ENCODE measurements at places on chromosomes 7 and 10.
A peak's percentile ranks its signal among the peaks of the same experiment; 100 is the strongest.

GRCh38 chr10:48237259-48238250 lies 36.9 kb downstream of the FRMPD2 start:
- no peak for DNase-seq

DNA sequence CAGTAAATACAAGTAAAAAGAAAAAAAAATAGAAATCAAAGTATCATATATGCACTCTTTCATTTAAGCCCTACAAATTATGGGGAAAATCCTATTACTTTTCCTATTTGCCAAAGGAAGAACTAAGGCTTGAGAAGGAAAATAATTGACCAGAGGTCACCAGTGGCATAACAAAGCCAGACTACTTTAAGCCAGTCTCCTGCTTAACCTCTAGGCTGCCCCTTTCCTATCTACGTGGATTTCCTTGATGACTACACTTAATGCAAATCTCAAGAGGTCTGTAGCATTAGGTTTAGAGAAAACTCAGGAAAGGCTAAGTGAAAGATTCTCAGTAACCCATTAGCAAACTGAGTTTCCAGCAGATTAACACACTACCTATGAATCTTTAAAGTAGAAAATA lies 49.8 kb downstream of the TPK1 start:
- no peak for DNase-seq

- no peak for DNase-seq
Measured at GRCh38 chr10:13348216-13349017, at the start of gene SEPHS1. TSS of gene SEPHS1 (minus strand) at chr10:13348293. CDS start at chr10:13344950, 3,343 bp downstream.

- DNase-seq = no peak
Measured at GRCh38 chr7:4849390-4849789, 12.4 kb downstream of the PAPOLB start.

DNA sequence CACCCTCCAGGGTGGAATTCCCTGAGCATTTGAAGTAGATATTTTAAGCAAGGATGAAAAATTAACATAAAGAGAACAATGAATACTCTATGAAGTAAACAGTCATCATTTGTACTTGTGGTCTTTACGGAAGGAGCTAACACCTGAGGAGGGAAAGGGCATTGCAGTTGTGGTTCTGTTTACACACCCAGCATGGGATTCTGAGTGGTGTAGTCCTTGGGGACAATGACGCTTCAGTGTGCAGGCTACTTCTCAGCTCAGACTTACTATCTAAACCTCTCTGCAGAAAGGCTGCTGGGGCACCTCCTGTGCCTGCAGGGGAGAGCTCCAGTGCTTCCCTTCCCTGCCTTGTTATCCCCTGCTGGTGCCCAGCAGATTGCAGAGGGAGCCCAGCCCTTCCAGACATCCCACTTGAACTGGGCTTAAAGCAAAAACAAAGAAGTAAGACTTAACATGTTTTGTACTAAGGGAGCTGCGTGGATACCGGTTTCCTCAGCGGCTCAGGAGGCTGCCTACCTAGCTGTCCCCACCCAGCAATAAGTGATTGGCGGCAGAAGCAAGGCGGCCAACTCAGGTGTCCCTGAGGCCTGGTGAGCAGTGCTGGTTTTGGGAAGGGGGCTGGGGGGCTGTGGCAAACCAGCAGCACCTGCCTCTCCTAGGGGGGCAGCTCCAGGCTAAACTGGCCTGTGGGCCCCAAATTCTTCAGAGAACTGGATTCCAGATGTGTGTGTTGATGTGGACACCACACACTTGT lies 89.1 kb downstream of the CELF2 start:
- no peak for DNase-seq

- DNase-seq = peak; percentile 44
Measured at GRCh38 chr10:131983780-131984179, 2.1 kb upstream of the BNIP3 start.

GRCh38 chr10:70565556-70566514 lies 36.7 kb downstream of the PRF1 start:
- no peak for DNase-seq

DNA sequence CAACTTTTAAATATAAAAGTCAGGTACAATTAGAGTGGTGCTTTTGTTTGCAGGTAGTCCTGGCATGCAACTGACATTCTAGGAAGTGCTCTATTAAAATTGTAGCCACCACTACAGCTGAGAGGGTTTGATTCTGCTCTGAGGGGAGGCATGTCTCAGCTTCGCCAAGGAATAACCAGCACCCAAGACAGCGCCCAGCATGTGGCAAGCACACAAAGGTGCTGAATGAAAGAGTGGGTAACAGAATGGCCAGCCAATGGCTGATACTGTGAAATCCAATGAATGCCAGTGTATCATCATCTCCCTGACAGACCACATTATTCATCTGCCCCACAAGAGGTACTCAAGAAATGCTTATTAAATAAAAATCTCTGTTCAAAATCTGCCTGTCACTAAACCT lies 6.9 kb downstream of the PARP12 start:
- no peak for DNase-seq

- no peak for DNase-seq
Measured at GRCh38 chr7:3207387-3207902, 93.6 kb upstream of the SDK1 start.

GRCh38 chr10:132405463-132405991 lies 8.5 kb downstream of the PWWP2B start:
- DNase-seq = no peak

GRCh38 chr10:79165070-79165778 lies 96.5 kb downstream of the ZMIZ1 start:
- no peak for DNase-seq

DNA sequence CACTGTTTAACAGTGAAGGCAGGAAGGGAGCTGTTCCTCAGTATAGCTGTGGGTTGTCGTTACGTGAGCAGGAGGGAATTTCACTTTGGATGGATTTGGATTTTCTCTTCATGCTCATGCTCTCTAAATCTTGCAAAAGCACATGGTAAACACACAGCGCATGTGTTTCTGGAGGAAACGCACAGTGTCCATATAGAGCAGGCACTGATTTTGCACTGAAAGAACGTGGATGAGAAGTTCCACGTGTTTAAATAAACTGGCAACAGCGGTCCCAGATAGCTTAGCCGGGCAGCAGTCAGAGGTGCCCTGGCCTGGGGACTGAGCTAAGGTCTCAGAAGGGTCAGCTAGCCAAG lies 188.6 kb downstream of the MGMT start:
- DNase-seq = no peak

DNA sequence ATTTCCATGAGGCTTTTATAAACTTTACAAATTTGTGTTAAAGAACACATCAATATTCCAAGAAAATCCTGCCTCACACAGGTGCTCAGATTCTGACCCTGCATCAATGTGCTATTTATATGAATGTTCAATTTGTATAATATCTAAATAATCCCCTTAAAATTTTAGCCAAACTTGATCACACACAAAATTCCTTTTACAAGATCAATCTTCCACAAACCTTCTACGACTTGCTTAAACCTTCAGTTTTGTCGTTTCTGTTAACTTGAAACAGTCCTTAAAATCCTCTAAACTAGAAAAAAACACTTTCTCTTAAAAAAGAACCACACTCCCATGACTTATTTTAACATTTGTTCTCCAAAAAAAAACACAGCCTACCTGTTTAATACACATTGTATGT lies 20.2 kb upstream of the TRPV6 start:
- no peak for DNase-seq

- DNase-seq = no peak
Measured at GRCh38 chr10:72809006-72809405, 84.5 kb upstream of the OIT3 start.

DNA sequence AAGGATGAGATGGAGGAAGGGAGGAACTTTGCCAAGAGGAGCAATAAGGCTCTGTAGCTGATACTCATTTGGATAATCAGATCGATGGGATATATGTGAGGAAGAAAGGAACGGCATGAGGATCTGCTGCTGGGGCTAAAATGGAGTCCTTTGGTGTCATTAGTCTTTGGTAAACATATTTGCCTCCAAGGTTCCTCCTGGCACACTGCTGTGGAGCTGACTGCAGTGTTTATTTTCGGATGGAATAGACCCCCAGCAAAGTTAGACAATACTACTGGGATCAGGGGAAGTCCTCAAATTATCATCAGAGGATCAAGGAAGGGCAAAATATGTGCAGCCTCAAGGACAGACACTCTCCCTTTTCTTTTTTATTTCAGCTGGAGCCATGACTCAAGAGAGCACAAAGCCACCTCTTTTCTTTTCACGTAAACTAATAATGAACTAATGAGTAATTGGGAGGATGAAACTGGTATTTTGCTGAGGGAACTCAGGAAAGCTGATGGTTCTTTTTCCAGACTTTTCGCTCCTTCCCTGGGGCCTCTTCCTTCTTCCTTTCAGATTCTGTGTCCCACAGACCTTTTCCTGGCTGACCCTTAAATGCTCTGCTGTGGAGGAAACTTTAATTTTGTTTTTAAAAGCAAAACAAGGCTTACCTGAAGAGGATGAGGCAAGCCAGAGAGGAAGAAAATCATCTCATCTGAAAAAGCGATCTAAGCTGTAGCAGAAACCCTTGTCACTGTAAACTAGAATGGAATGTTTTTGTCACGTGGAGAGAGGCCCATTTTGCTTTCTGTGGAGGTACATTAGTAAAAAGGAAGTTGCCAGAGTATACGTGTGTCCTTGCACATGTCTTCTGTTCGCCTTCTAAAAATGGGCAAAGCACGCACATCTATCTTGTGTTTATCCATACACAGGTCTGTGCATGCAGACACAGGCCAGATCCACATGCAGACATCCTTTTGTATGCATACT lies 33.3 kb downstream of the LRMDA start:
- DNase-seq = no peak

GRCh38 chr7:25646726-25647413 lies 418.6 kb upstream of the NPVF start:
- no peak for DNase-seq

DNA sequence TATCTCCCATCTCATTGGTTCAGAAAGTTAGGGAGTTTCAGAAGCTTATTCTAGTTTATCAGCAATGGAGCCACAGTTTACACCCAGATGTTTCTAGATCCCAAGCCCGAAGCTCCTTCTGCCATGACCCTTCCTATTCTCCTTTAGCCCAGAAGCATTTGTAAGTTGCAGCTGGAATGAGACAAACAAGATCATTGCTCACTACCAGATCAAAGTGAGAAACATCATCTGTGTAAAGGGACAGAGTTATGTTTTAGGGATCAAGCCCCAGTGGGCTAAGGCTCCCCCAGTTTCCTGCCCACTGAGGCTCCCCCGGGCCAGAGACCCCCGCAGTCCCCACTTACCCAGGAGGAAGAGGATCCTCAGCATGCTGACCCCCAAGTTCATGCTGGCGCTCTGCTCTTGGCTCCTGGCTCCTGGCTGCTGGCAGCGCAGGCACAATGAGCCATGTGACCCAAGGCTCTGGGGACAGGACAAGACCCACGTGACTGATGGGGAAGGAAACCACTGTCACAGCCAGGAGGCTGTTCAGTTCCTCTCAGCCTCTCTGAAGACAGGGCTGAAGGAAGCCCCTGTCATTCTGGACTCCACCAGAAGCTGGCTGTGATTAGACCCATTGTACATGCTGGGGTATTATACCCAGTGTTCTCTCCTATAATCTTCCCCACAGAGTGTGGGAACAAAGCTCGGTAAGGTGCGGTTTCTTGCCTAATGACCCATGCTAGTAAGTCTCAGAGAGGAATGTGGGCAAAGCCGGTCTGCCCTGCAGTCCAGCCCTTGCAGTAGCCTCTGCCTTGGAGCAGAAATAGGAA lies at the start of gene TMEM273:
TSS of gene TMEM273 (minus strand) at position 442 of the 812 bp plus-strand sequence. CDS start at position 387, 55 bp downstream.
- DNase-seq = peak; percentile 90

- no peak for DNase-seq
Measured at GRCh38 chr10:87671139-87671815, 11.6 kb downstream of the PAPSS2 start.

DNA sequence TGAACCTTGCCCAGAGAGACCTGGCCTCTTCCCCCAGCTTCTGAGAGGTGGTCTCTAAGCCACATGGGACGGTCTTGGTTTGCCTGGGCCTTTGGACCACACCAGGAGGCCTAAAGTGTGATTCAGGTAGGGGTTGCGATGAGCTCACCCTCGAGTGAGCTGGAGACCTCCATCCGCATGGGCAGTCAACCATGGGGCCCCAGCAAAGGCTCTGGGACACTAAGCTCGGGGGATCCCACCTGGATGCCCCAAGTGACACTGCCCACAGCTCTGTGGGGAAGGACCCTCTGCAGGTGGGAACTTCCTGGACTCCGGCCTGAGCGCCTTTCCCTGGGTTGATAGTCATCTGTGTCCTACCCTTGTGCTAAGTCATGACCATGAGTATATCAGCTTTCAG lies 57.1 kb upstream of the FAM20C start:
- DNase-seq = no peak

DNA sequence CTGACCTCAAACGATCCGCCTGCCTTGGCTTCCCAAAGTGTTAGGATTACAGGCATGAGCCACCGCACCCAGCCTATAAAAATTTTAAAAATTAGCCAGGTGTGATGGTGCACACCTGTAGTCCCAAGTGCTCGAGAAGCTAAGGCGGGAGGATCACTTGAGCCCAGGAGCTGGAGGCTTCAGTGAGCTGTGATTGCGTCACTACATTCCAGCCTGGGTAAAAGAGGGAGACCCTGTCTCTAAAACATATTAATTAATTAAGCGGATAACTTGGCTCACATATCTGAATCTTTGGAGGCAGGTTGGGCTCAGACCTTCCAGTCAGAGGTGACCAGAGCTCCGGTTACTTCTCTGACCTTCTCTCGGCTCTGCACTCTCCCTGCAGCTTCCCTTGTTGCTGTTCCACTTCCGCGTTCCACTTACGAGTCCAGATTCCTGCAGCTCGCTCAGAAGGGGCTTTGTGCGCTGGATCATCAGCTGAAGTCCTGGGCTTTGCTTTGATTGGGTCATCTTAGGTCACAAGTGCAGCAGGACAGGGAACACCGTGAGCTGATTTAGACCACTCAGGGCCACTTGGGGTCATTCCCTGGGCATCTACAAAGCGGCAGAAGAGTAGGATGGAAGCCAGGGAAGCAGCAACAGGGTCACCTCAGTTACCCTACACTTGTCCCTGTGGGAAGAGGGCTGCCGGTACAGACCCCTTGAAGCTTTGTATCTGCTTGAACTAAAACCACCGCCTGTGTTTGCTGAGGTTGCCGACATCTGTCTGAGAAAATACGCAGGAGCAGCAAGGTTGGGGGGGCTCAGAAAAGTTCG lies 2.0 kb upstream of the ARPC1B start:
- DNase-seq = peak; percentile 79

DNA sequence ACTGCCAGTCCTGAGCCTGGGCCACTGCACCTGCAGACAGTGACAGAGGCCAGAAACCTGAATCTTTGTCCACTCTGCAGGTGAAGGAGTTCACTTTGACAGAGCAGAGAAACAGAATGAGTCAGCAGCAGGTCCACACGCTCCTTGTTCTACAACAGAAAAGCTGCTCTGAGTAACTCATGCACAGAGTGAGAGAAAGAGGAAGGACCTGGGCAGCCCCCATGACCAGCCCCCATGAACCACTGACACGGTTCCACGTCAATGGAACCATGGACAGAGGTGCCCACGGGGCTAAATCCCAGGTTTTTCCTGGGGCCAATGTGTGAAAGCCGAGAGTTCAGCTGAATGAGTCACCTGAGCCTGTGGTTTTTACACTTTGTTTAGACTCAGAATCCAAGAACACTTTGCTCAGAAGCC lies 40.8 kb upstream of the CTBP2 start:
- DNase-seq = peak; percentile 94

DNA sequence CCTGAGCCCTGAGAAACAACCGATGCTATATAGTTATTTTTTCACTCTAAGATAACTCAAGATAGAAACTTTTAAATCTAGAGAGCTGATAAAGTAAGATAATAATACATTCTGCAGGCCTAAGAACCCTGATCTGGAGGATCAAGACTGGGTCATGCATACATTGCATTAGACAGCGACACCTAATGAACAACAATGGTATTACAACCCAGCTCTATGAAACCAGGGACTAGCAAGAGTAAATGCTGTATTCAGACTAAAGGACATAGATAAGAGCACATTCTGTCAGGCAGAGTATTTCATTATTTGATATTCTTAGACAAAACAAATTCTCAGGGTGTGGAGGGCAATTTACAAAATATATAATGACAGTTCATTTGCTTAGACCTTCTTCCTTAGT lies 148.6 kb downstream of the GRK5 start:
- DNase-seq = no peak
